Small intestine (tissue), 16 donors: ENCODE measurements at places on chromosomes 6 and 20.

DNA sequence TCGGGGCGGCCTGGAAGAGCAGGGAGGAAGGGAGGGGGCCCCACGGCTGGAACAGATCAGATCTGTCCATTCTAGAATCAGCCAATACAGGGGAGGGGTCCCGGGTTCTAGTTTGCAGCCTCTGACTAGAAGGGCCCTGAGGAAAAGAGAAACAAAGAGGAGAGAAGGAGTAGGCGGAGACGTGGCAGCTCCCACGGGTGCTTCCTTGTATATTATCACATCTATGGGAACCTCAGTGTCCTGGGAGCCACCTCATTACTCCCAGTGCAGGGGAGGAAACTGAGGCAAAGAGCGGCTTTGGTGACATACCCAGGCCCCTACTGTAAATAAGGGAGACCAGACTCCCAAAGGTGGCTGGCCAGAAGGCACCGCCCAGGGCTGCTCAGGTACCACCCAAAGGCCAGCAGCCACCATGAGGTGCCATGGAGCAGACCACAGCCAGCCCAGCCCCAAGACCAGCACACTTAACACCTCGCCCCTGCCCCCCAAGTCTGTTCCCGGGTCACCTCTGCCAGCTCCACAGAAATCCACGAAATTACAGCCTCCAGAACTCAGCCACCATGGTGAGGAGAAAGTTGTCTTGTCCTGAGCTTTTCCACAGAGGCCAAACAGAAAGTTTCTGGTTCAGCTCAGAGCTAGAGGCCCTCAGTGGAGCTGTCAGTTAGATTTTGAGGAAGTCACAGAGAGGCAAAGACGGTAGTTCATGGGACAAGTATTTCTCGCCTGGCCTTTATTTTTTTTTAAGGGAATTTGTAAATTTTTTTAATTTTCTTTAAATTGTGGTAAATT lies 2.1 kb downstream of the ZC3H12D start:
- DNase-seq = no peak

- DNase-seq = no peak
Observed at GRCh38 chr20:5181492-5181891, 54.7 kb downstream of the CDS2 start.

DNA sequence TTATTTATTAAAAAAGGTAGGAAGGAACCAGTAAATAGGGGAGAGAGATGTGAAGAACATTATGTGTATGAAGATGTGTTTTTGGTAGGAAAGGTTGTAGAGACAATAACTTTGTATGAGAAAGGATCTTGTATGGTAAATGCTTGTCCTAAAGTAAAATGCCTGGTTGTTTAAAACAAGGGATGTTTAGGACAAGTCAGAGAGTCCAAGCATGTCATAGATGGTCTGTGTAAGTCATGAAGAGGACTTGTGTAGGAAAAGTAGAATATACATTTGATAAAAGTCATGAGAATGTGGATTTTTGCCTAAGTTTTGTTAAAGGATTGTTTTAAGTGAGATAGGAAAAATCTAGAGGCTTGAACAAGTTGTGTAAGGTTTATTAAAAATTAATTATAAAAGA lies 325.1 kb downstream of the CDH26 start:
- DNase-seq = no peak

GRCh38 chr6:56491606-56492328 lies 150.9 kb downstream of the DST start:
- no peak for DNase-seq

DNA sequence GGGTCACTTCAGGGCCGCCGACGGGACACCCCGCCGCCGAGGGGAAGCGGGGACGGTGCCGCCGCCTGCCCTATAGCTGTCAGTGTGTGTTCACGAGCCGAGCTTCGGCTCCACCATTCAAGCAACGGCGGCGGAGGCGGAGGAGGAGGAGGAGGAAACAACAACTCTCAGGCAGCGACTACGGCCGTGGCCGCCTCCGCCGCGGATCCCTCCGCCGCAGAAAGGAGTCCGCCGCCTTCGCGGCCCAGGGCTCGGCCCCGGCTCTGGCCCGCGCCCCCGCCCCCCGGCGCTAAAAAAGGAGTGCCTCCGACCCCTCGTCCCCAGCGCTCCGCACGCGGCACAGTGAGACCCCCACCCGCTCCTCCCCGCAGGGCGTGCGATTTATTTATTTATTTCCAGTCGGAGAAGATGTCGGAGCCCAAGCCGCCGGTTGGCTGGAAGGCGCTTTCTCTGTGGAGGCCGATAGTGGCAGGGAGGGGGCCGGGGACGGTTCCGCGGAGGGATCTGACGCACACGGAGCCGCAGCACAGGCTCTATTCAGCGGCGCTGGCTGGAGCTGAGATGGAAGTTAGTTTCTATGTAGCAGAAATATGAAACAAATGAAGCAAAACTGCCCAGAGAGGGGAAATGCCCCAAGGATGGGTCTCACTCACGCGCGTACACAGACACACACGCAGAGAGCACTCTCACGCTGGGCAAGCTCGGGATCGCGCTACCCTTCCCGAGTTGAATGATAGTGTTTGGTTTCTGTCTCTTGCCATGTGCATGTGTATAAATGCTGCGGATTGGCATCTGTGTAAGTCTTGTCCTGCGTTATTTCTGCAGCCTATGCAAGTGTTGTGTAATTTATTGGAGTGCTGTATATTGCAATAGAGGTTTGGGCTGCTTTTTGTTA lies at the start of gene PHIP:
Gene PHIP (minus strand): TSS at position 180 of the 895 bp plus-strand sequence. CDS start 186 bp downstream, outside the sequence.
- DNase-seq = peak; percentile 98

GRCh38 chr6:157563611-157564284 lies 182.8 kb downstream of the ZDHHC14 start:
- no peak for DNase-seq

- no peak for DNase-seq
Observed at GRCh38 chr6:105739764-105740163, 336.9 kb upstream of the PREP start.

DNA sequence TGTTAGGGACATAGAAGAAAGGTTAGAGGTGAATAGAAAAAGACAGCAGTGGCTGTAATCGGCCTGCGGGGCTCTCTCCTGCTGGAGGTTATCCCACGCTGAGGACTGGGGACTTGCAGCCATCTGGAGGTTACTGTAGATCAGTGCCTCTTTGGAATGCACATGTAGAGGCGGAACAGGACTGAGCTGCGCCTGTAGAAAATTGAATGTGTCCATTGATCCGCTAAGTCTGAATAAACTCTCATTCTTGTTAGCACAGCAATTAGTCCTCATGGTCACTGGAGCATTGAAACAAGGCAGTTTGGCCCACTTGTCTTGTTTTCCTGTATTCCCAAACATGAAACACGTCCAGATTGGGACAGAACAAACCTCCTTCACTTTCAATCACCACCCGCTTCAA lies 46.3 kb upstream of the F13A1 start:
- DNase-seq = no peak

DNA sequence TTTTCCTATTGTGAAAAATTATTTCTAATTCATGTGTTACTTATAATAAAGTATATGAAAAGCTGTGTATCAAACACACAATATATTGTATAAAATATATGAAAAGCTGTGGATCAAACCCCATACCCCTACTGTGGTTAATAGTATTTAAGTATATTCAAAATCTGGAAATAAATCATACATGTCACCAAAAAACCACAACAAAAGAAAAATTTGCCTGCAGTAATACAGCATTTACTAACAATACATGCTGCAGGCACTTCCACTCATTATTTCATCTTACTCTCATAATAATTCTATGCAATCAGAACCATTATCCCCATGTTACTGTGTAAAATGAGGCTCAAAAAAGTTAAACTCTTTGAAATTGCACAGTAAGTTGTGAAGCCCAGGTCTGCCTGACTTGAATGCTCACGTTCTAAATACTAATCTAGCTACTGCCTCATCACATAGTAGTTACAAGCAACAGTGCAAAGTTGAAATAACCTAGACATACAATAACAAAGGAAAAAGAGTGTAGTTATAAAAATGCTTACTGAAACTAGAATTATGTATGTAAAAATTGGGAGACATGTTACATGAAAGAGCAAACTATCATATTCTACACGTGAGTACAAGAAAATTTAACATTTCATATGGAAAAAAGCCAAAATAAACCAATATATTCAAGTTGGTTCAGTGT lies 61.7 kb downstream of the FAM217A start:
- DNase-seq = peak; percentile 49

GRCh38 chr6:22237526-22237925 lies 59.3 kb downstream of the PRL start:
- DNase-seq = no peak

- DNase-seq = no peak
Observed at GRCh38 chr20:19765913-19766312, 7.9 kb downstream of the RIN2 start.

DNA sequence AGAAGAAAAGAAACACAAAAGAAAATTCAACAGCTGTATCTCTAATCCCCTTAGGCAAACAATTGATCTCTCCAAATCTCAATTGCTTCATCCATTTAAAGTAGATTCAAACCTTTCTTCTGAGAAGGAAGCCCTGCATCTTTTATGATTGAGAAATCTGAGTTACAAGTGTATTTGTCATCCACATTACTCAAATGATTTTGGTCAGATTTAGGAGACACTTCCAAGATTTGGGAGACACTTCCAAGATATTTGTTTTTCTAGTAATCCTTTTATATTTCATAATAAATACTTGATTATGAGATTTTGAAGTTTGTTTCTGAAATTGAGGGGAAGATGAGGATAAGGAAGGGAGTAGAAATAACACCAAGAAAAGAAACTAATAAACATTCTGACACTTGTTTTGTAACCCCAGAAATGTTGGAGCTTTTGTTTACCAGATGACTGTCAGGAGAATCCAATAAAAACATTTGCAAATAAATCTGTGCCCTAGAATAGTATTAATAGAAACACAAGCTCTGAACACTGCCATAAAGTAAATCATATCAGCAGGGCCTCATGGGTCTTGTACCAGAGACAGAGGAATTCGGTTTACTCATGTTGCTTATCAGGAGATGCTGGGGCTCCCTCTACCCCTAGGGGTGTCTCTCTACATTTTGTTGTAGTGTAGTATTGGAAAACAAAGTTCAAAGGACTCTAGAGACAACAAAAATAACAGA lies 314.3 kb upstream of the NT5E start:
- no peak for DNase-seq

GRCh38 chr6:31922942-31923341 lies 4.6 kb upstream of the C2 start:
- no peak for DNase-seq

GRCh38 chr20:6008254-6008653 lies 45.6 kb downstream of the LRRN4 start:
- DNase-seq = peak; percentile 41

GRCh38 chr20:20573797-20574196 lies 138.6 kb downstream of the RALGAPA2 start:
- DNase-seq = no peak

DNA sequence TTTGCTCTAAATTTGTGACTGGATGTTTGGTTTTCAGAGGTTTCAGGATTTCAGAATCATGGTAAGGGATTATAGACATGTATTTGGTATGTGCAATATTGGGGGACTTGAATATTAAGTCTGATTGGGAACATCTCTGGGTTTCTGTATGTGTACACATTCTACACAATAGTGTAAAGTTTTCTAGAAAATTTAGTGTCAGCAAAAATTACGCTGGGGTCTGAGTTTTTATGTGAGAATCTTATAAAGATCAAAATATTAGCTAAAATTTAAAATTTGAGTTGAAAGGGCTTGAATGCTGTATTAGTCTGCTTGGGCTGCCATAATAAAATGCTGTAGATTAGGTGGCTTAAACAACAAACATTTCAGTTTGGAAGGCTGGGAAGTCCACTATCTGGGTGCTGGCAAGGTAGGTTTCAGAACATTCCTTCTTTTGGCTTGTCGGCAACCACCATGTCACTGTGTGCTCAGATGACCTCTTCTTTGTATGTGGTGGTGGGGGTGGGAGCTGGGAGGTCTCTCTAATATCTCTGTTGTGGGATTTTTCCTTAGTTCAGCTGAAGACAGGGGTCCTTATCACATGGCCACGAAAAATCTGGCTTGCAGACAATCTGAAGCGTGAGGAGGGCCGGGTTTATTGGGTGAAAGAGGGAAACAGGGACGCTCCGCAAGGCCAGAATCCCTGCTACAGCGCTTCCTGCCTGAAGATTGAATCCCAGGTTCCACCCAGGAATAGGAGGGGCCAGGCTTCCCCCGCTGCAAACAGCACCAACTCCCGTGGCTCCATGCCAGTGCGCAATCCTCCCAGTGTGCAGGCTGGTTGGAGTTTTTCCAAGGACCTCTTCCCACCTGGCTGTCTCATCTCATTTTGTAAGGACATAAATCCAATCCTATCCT lies 299.7 kb downstream of the PLCB1 start:
- DNase-seq = peak; percentile 68

- DNase-seq = no peak
Observed at GRCh38 chr6:71488186-71488585, 199.6 kb downstream of the OGFRL1 start.

DNA sequence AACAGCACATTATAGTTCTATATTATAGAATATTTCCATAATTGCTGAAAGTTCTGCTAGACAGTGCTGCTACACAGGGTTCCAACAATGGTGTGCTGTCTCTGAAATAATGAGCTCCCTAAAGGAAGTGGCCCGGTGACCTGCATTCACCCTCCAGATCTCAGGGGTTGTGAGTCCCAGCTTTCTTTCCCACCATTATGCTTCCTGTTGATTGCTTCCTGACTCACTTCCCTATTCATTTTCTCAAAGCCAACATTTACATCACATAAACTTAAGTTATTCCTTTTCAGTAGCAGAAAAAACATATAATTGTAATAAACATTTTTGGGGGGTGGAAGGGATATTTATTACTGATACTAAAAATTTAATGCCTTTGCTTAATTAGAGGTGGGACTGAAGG lies 12.9 kb upstream of the CCN6 start:
- no peak for DNase-seq

GRCh38 chr20:61422636-61423425 lies 170.8 kb downstream of the CDH4 start:
- DNase-seq = no peak

- DNase-seq = no peak
Observed at GRCh38 chr6:109292983-109293586, 89.2 kb downstream of the CD164 start.

DNA sequence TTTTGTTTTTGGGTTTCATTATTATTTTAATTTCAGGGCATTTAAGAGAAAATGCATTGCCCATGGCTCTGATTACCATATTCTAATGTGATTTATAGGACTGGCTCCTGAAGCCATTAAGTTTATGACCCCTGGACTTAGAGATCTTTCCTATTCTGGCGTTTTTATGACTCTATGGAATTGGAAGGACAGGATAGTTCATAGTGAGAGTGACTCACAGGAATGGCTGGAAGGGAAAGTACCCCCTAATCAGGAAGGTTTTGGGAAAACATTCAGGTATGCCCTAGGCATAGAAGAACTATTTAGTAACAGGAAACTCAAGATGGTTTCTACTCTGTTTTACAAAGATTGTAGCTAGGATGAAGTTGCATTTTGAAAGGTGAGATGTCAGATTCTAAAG lies 108.6 kb upstream of the SLC2A12 start:
- DNase-seq = peak; percentile 94

GRCh38 chr6:85421181-85421580 lies 28.7 kb upstream of the NT5E start:
- no peak for DNase-seq

- no peak for DNase-seq
Observed at GRCh38 chr6:56686429-56686828, 43.7 kb upstream of the DST start.

GRCh38 chr20:16475225-16475624 lies 98.0 kb downstream of the KIF16B start:
- peak; percentile 78 for DNase-seq

- peak; percentile 56 for DNase-seq
Observed at GRCh38 chr6:142942805-142943227, 2.2 kb downstream of the HIVEP2 start.
